Activated CD4-positive, CD25-positive, alpha-beta regulatory T cell treated with anti-CD3 and anti-CD28 coated beads, Interleukin-2, amount 50 U/mL, for 24 hours (primary cell): ENCODE measurements at places on chromosomes 2 and 18.

- no peak for ATAC-seq
These were observed 49.4 kb downstream of the TSPYL6 start for GRCh38 chr2:54206596-54206995.

- no peak for ATAC-seq
These were observed 676.6 kb upstream of the GCFC2 start for GRCh38 chr2:76387294-76387693.

- no peak for ATAC-seq
These were observed 148.6 kb upstream of the KCNJ3 start for GRCh38 chr2:154549869-154550268.

- no peak for ATAC-seq
These were observed 157.0 kb downstream of the NYAP2 start for GRCh38 chr2:225556461-225556860.

DNA sequence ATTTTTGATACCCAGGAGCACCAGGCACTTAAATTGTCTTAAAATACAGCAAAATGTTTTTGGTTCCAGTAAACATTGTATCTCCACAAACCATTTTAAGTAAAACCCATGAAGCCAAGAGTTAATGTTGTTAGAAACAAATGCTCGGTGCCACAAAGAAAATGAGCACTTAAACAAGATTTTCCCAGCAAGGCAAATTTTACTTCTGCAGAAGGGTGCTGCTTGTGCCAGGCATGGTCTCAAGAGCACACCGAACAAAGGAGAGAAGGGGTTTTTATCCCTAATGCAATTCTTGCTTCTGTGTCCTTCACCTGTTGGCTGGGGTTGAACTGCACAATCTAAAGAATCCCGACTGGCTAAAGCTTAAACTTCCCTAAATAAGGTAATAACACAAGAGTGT is 286.7 kb downstream of the ADCYAP1 start:
- ATAC-seq = no peak

DNA sequence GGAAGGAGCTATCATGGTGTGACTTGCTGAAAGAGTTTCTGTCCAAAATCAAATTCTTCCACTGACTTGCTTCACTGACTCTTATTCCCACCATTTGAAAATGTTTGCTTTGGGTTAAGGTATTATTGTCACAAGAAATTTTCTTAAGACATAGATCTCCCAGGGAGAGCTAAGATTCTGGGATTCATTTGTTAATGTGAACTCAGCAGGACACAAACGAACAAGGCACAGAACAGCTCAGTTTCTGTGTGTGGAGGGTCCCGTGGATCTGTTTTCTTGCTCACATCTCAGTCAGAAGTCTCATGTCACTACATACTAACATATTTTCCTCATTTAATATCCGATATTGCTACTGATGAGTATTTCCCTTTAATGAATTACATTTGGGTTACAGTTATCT is 8.2 kb upstream of the HNRNPA3 start:
- ATAC-seq = no peak

- ATAC-seq = no peak
These were observed 60.1 kb upstream of the SLC16A14 start for GRCh38 chr2:230128623-230129342.
